ENCODE measurements at places on chromosomes 12 and 14.

GRCh38 chr12:12008232-12008850 is 62.4 kb upstream of the BCL2L14 start:
- DNase-seq, result no peak

- no peak for DNase-seq
Measured at GRCh38 chr14:103856105-103856504, 8.7 kb upstream of the PPP1R13B start.

DNA sequence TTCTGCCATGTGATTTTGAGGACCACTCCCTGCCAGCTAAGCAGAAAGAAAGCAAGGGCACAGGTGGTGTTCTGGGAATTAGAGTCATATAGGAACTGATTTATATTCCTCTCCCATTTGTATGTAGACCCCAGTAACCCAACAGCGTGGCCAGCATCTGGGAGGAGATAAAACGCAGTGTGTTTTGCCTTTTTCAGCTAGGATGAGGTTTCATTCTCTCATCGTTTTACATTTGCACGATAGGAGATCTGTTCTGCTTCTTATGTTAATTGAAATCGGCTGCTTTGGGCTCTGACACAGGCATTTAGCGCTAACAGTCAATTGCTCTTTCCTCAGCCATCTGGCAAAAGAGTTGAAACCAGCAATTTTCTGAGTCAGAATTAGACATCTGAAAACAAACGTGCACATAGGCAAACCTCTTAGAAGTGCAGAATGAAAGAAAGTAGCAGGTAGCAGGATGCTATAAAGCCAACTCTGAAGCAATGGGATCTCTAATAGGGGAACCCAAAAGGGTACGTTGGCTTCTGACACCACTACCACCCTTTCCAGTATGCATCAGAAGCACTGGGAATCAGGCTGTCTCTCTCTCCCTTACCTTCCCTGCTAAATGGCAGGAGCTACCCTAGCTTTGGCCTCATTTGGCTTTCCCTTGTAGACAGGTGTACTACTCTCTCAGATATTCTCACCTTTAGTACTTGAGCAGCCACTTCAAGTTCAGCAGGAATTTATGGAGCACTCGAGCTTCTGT is 219.1 kb downstream of the PHLDA1 start:
- DNase-seq, result no peak

GRCh38 chr12:122917507-122918121 is 21.7 kb upstream of the VPS37B start:
- DNase-seq, result no peak

GRCh38 chr14:77353469-77354141 is 23.3 kb downstream of the TMED8 start:
- DNase-seq, result no peak

DNA sequence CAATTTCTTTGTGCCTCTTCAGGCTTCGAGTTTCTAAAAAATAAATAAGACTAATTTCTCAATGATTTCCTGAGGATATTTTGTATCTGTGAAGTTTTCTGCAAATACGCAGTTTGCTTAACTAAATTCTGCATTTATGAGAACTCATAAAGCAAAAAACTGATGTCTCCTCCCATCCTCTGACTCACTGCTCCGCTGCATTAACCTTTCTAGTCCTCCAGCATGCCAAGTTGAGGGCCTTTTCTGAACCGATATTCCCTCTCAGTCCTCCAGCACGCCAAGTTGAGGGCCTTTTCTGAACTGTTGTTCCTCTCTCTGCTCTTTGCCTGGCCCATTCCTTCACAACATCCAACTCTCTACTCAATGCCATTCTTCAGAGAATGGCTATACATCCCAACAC is 3.2 kb downstream of the IPO8 start:
- no peak for DNase-seq

DNA sequence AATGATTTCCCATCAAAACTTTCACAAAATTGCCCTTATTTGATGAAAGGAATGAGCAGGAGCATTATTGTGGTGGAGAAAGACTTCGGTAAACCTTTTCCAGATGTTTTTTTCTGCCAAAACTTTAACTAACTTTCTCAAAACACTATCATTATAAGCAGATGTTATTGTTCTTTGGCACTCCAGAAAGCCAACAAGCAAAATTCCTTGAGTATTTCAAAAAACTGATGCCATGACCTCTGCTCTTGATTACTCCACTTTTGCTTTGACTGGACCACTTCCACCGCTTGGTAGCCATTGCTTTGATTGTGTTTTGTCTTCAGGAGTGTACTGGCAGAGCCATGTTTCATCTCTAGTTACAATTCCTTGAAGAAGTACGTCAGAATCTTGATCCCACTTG is 29.7 kb upstream of the RAB21 start:
- DNase-seq, result no peak

- no peak for DNase-seq
Measured at GRCh38 chr12:57454566-57455373, at the start of gene INHBE. Gene INHBE, plus strand, starts transcription at chr12:57455307. Its CDS starts 230 bp downstream, at chr12:57455537.

DNA sequence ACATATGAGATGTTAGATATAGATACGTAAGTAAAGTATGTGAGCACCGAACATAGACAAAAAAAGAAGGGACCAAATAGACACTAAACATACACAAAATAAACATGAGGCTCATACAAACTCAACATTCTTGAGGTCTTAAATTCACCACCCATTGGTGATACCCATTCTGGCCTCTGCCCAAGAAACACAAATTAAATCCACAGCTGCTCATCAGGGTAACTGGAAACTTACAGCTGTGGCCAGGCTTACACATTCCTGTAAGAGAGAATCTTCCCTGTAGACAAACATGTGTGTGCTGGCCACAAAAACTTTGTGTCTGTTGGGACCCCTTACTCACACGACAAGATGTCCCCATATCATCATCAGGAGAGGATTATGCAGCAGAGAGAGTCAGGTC is 22.4 kb downstream of the MAGOHB start:
- DNase-seq, result no peak

GRCh38 chr12:117098361-117099217 is 627 bp downstream of the TESC start:
- peak; percentile 10 for DNase-seq

DNA sequence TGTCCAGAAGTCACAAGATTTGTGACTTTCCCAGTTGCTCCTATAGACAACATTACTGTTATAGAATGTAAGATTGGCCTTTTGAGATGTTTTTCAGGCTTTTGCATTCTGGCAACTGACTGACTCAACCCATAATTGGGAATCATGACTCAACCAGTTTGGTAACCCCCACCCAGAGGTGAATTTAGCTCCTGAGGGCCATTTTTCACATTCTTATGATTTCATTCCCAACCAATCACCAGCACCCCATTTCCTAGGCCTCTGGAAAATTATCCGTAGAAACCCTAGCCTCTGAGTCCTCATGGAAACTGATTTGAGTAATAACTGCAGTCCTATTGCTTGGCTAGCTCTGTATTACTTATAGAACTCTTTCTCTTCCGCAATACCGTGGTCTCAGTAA is 626.0 kb upstream of the SEL1L start:
- DNase-seq, result no peak

DNA sequence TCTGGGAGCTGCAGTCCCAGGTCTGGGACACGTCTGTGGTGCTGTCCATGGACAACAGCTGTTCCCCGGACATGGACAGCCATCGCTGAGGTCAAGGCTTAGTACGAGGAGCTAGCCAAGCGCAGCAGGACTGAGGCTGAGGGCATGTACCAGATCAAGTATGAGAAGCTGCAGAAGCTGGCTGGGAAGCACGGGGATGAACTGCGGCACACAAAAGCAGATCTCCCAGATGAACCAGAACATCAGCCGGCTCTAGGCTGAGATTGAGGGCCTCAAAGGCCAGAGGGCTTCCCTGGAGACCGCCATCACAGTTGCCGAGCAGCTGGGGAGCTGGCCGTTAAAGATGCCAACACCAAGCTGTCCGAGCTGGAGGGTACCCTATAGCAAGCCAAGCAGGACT is 375.3 kb downstream of the SEC23A start:
- no peak for DNase-seq

- DNase-seq, result no peak
Measured at GRCh38 chr14:55500708-55501107, 60.3 kb upstream of the TBPL2 start.

DNA sequence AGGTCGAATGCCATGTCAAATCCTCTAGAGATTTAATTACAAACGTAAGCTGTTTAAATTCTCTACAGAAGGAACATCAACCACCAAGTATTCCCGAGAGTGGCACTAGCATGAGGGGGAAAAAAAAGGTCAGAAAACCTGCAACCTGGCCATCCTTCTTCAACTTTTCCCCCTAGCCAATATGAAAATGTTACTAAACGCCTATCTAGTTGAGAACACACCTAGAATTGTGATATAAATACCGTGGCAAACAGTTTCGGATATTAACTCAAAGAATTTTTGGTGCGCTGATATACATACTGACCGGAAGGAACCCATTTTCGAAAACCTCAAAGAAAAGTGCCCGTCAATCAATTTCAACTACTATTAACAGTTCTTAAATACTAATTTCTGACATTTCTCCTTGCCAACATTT is 1.8 kb downstream of the HNRNPC start:
- no peak for DNase-seq

GRCh38 chr12:57372233-57372632 is 58.6 kb downstream of the R3HDM2 start:
- DNase-seq, result no peak

GRCh38 chr12:113180333-113180732 is 4.9 kb downstream of the DDX54 start:
- no peak for DNase-seq

- no peak for DNase-seq
Measured at GRCh38 chr12:12598864-12599263, 12.8 kb upstream of the CREBL2 start.

- DNase-seq, result no peak
Measured at GRCh38 chr12:11730299-11731041, 81.0 kb downstream of the ETV6 start.

- DNase-seq, result no peak
Measured at GRCh38 chr12:112425582-112426382, 7.0 kb downstream of the PTPN11 start.

- DNase-seq, result no peak
Measured at GRCh38 chr14:33186656-33187055, 248.0 kb downstream of the NPAS3 start.

GRCh38 chr12:5328669-5329517 is 103.0 kb upstream of the NTF3 start:
- DNase-seq, result no peak

DNA sequence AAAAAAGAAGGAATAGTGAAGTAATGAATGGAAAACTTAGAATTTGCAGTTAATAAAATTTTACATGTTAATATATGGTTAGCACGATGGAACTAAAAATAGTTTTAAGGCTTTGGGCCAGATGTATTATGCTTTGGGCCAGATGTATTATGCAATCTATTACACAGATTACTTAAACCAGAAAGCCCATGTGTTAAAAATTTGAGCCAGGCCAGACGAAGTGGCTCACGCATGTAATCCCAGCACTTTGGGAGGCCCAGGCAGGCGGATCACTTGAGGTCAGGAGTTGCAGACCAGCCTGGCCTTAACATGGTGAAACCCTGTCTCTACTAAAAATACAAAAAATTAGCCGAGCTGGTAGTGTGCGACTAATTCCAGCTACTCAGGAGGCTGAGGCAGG is 17.2 kb downstream of the IFT81 start:
- no peak for DNase-seq

GRCh38 chr14:99910337-99911309 is 117.4 kb downstream of the EML1 start:
- DNase-seq, result no peak

- no peak for DNase-seq
Measured at GRCh38 chr12:32151552-32151951, 44.9 kb downstream of the BICD1 start.

GRCh38 chr12:48077111-48077510 is 28.8 kb downstream of the SENP1 start:
- no peak for DNase-seq

DNA sequence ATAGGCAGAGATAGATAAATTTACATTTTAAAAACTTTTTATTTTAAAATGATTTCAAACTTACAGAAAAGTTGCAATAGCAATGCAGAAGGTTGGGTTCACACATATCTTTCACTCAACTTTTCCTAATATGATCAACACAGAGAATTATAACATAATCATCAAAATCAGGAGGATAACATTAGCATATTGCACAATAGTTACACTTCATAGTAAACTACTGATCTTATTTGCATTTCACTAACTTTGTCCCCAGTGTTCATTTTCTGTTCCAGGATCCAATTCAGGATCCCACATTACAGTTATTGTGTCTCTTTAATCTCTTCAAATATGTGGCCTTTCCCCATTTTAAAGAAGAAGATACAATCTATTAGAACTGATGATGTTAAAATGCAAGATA is 115.4 kb upstream of the ETV6 start:
- DNase-seq, result no peak

- DNase-seq, result no peak
Measured at GRCh38 chr12:106902053-106902452, 53.7 kb upstream of the TMEM263 start.

DNA sequence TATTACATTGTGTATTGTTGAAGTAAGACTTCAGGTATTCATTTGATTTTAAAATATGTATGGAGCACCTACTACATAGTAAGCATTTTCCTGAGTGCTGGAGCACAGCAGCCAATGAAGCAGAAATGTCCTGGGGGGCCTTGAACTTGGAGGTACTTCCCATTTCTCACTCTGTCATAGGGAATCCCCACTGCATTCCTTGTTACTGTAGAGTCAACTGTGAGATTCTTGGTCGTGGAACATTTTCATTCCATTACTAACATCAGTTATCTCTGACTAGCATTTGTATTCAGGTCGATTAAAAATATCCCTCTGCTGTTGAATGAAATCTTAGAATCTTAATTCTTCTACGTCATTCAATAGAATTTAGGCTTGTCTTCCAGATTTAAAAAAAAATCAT is 66.7 kb downstream of the PDE3A start:
- no peak for DNase-seq

GRCh38 chr12:108747563-108747962 is 16.2 kb upstream of the CORO1C start:
- DNase-seq, result no peak

DNA sequence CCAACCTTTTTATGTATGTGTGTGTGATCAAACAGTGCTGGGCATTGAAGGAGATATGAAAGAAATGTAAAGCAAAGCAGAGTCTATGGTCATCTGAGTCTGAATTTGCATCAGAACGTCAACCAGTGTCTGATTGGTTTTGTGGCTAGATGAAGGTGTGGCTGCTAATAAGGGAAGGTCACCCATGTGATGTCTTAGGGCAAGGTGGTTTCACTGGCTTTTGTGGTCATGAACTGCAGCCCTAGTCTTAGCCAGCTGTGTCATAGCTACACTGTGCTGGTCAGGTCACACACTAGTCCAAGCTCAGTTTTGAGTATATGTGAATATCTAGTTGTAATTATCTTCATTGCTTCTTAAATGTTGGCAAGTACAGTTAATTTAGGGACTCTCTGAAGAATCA is 105.8 kb downstream of the TGFB3 start:
- no peak for DNase-seq

GRCh38 chr12:130705178-130705822 is 10.8 kb downstream of the RIMBP2 start:
- no peak for DNase-seq

GRCh38 chr12:7171854-7172253 is 17.6 kb upstream of the PEX5 start:
- no peak for DNase-seq

Data from stimulated activated CD8-positive, alpha-beta memory T cell treated with anti-CD3 and anti-CD28 coated beads, Interleukin-4, amount 100 ng/mL, for 4 hours (primary cell).